ENCODE measurements at places on chromosomes 1 and 21.

GRCh38 chr1:66999640-67000400 lies 54.1 kb downstream of the SLC35D1 start:
- no peak for DNase-seq

- no peak for DNase-seq
Measured at GRCh38 chr1:175794586-175794985, 51.2 kb upstream of the TNR start.

DNA sequence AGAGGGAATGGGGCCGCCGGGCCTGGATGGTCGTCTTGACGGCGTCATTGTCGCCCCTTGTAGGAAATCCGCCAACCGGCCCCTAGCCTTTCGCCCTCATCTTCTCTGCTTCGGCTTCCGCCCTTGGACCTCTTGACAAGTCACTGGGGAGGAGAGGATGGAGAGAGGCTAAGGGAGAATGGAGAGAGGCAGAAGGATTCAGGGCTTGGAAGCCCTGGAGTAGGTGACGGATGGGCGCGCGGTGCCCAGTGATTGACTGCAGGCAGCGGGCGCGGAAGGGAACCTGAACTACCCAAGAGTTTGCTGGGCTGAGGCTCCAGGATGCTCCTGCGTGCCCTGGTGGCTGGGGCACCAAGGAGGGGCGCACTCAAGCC lies 651 bp downstream of the PDE4B start:
- DNase-seq: no peak

GRCh38 chr1:220457957-220458609 lies 69.9 kb upstream of the MARK1 start:
- no peak for DNase-seq

DNA sequence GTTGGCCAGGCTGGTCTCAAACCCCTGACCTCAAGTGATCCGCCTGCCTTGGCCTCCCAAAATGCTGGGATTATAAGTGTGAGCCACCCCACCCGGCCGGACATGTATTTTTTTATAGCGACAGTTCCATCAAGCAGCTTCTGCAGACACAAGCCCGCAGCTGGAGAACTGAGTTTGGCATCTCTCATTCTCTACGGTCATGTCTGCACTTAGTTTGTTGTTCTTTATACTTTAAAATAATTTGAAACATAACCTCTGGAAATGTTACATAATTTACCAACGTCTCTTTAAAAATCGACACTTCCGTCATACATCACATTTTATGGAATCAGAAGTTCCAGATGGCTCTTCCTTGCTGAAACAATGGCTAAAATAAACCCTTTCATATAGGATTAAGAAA lies 183.6 kb downstream of the DYRK1A start:
- no peak for DNase-seq

DNA sequence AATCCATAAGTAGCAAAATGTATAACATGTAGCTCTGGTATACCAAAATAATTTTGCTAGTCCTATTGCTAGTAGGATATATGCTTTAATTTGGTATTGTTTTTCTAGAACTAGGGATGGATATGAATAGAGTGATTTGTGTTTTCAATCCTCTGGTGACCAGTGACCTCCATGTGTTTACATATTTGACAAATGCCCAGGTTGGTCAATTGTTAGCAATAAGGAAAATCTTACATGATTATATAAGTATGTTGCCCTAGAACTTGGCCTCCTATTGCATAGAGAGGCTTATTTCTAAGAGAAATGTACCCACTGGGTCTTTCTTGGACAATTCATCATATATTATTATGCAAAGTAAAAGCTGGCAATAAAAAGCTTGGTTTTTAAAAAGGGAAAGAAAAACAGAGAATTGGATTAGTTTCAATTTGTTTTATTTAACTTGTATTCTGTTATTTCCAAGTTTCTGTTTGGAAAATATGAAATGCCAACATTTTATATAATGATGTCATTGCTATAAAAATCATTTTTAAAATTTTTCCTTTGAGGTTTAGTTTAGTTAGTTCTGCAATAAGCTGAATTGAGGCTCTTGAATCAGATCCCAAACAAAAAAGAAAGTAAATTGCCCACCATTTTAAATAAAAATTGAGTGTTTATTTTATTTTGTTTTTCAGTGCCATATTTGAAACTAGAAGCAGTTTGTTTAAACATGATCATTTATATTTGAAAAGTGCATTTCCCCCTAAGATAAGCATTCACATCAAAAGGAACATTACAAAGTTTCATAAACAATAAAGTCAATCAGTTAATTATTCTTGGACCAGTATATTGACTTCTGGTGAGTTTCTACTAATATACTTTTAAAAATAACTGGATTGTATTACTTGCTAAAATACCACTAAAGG lies 210.9 kb downstream of the ZC3H11B start:
- no peak for DNase-seq

GRCh38 chr1:201320168-201320788 lies 37.0 kb downstream of the PKP1 start:
- DNase-seq: no peak

DNA sequence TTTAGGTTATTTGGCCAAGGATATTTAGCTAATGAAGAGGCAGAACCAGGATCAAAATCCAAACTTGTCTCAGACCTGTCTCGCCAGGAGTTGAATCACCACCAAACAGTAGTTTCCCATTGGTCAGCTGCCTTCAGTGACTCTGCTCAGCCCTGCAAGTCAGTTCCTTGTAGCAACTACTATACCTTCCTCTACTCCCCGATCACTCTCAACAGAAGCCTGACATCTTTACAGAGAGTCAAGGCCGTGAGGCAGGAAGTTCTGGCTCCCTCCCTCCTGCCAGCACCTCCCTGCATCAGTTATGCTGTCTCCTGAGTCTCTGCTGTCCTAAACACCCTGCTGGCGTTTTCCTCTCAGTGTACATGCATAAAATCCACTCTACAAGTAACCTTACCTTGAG lies 13.2 kb downstream of the PSMD4 start:
- DNase-seq: no peak

DNA sequence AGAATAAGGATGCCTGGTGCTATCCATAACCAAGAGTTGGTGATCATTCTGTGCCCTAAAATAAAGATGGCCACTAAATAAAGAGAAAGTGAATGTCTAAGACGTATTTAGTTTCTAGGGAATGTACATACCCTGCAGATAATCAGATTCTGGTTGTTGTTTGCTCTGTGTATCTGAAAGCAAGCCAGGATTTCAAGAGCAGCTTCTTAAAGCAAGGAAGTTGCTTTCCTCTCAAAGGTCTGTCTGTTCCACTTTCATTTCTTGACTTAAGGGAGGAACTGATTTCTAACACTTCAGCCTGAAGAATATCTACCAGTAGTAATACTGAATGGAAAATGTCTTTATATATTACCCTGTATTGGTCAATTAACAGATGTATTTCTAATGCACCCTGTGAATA lies 88.8 kb downstream of the KIF1B start:
- DNase-seq: no peak

DNA sequence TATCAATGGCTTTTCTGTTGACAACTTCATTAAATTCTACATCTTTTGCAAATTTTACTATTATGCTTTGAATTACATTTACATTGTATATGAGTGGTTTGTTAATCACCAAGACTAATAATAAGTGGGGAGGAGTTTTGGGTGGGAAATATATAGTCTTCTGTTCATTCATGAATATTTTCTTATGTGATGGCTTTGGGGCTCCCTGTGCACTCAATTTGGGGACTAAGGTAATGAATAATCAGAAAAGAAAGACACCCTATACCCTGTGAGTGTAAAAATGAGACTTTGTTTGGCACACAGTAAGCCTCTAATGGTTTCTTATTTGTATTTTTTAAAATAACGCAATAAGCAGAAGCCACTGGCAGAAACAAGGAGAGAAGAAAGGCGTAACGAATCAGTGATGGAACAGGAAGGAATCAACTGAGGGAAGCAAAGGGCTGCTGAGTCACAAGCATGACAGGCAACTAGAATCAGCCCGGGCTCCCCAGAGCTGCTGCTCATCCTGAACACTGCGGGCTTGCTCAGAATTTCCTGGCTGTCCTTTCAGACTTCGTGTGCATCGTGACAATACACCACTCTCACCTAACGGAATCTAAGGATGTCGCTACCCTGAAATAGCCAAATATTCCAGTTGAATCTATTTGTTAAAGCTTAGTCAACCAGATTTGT lies 20.8 kb upstream of the RGS2 start:
- DNase-seq: peak; percentile 36

DNA sequence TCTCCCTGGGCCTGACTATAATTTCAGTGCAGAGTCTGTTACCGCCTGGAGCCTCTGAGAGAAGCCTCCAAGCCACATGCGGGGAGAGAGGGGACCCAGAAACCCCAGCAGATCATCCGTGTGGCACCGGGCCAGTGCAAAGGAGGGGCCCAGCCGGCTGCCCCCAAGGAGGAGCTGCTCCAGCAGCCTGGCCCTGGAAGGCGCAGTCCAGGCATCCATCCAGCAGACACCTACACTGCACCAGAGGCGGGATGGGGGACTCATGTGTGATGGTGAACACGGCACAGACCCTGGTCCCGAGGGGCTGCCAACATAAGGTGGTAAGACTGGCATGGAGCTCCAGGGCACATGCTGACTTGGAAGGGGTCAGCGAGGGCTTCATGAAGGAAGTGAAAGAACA lies 39.6 kb upstream of the CLSTN1 start:
- DNase-seq: no peak

GRCh38 chr1:187342495-187342894 lies 513.7 kb downstream of the PLA2G4A start:
- no peak for DNase-seq

DNA sequence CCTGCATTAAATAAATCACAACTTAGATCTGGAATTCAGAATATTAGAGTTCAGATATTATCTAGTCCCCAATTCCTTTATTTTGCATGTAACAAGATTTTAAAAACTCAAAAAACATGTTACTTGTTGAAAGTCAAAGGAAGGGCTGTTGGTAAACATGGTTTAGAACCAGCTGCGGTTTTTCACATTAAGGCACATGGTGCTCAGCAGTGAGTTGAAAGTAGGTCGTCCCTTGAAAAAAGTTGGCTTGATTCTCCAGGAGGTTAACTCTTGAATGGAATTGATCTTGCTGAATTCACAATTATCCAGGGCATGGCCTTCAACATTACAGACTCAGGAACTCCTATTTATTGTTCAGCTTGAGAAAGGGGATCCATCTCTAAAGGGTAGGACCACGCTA lies 277.1 kb upstream of the DUSP10 start:
- no peak for DNase-seq

GRCh38 chr1:204560590-204561150 lies 44.5 kb downstream of the MDM4 start:
- no peak for DNase-seq

DNA sequence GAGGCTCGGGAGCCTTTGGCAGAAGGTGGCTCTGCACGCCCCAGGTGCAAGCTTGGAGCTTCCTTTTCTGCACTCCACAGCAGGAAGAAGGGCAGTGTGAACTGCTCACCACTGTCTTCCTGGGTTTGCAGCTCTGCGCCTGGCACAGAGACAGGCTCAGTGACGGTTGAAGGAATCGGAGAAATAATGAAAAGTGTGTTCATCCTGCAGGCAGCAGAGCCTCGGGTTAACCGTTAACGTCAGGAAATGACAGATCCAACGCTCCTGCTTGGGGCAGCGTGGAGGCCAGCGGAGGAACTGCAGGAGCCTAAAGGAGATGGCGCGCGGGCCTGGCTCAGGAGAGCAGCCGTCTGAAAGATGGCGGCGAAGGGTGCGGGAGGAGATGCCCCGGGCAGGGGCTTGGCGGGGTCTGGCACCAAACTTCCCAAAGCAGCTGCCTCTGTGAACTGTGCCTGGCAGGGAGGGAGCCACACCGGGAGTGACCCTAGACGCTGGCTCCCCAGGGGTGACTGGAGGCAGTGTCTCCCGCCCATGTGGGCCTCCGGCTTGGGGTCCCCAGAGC lies 10.9 kb upstream of the SAMD11 start:
- no peak for DNase-seq

DNA sequence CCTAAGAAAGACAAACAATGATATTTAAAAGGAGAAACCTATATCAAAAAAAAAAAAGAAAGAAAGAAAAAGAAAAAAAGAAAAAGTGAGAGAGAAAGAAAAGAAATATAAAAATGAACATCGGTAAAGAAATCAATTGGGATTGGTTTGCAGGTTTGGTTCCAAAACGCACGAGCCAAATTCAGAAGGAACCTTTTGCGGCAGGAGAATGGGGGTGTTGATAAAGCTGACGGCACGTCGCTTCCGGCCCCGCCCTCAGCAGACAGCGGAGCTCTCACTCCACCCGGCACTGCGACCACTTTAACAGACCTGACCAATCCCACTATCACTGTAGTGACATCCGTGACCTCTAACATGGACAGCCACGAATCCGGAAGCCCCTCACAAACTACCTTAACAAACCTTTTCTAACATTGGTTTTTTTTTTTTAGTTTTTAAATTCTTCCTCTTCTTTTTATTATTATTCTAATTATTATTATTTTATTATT lies 11.7 kb downstream of the LHX9 start:
- DNase-seq: no peak

DNA sequence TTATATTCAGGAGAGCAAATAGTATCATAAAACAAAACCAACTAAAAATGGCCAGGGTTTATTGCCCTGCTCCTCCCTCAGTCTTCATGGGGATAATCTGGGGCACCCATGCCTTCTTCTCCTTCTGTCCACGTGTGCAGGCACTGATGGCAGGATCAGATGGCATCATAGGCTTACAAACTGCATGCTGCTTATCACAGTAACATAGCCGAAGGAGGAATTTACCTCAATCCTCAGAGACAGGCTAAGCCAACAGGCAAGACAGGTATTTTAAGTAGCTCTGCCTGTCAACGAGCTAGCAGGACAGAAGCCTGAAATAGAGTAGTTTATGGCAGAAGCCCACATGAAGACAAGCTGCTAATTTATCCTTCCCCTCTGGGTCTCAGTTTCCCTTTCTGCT lies 9.4 kb downstream of the LAMB3 start:
- DNase-seq: no peak

- DNase-seq: no peak
Measured at GRCh38 chr1:87853576-87854351, 525.1 kb downstream of the LMO4 start.

- DNase-seq: no peak
Measured at GRCh38 chr1:15959827-15960446, 16.0 kb downstream of the ZBTB17 start.

DNA sequence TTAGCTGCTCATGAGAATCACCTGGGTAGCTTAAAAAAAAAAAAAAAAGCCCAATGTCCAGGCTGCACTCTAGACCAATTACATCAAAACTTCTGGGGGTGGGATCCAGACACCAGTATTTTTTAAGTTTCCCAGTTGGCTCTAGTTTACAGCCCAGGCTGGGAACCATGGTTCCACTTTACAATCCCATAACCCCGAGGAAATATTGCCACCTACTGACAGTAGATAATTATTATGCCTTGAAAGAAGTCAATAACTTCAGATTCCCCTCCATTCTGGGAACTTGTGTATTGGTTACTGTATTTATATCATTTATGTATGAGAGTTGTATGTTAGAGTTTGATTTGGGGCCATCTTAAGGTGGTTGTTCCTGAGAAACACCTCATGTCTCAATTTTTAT lies 100.2 kb downstream of the SPATA46 start:
- DNase-seq: peak; percentile 37

GRCh38 chr1:46057781-46058180 lies 74.6 kb downstream of the PIK3R3 start:
- DNase-seq: no peak
